ENCODE measurements at places on chromosomes 16 and 17. TPM values are rescaled to one million over a fixed set of nuclear protein-coding genes. Genes with fewer than 3 reads are reported as not detected.

Gene PCGF2
- 112 TPM for total RNA-seq

Gene CORO6
- total RNA-seq: not detected

- no peaks in the 10 kb centered on the region for H3K36me3 ChIP-seq
- H3K27me3 ChIP-seq: no peaks in the 10 kb centered on the region
- H3K4me1 ChIP-seq: peaks cover 25% of the 10 kb centered on the region
- DNase-seq: no peak
Measured at GRCh38 chr16:88770461-88771293, 14.3 kb downstream of the PIEZO1 start.

DNA sequence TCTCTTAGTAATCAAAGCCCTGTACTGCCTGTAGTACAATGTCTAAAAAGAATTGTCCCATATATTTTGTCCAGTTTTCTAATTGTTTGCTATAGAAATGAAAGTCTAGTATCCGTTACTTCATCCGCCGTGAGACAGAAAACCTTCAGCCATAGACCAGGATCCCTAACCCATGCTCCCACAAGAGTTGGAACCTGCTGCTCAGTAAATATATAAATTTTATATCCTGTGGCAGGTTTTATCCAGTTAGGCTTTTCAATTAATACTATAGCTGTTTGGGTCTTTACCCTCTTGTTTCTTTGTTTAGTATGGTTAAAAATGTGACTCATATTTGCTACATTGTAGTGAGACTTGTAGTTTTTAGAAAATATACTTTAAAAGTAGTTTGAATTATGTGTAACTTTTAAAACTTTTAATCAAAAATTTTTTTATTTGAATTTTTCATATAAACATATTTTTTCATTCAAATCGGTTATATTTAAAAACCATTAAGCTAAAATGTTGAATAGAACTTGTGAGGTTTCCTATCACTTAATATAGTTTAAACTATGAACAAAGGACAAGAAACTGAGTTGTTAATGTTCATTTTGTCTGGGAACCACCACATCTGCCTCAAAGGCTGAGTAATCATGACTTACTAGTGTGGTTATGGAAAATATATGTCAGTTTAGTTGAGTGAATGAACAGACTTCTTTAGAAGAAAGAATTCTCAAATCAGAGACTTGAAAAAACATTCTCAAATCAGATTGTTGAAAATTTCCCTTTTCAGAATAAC lies 54.8 kb downstream of the VMP1 start:
- H3K4me1 ChIP-seq: peaks cover 12% of the 10 kb centered on the region
- H3K27ac ChIP-seq: peak overlapping the region; percentile 91
- no peak for DNase-seq
- peaks cover 19% of the 10 kb centered on the region for H3K36me3 ChIP-seq
- H3K4me3 ChIP-seq: no peak overlapping the region

DNA sequence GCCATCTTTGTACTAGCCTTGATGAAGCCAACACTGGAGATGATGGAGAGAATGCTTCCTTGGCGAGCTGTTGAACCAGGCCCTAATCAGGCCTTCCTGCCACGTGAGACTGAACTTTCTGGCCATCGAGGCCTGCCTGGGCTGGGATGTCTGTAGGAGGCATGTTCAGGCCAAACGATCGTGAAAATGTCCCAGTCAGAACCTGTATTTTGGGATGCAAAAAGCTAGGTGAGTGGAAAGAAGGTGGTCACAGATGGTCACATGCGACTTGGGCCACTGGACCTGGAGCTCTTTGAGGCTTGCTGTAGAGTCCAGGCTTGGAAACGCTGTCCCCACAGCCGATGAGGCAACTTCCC lies 12.9 kb downstream of the KNOP1 start:
- peaks cover 34% of the 10 kb centered on the region for H3K36me3 ChIP-seq
- peak overlapping the region; percentile 28 for H3K27ac ChIP-seq
- no peaks in the 10 kb centered on the region for H3K27me3 ChIP-seq

- H3K27me3 ChIP-seq: peaks cover 3% of the 10 kb centered on the region
- peaks cover 19% of the 10 kb centered on the region for H3K4me1 ChIP-seq
- H3K27ac ChIP-seq: no peak overlapping the region
Measured at GRCh38 chr16:56265184-56265583, 73.9 kb downstream of the GNAO1 start.

- no peak overlapping the region for H3K27ac ChIP-seq
- no peaks in the 10 kb centered on the region for H3K36me3 ChIP-seq
- H3K27me3 ChIP-seq: peaks cover 81% of the 10 kb centered on the region
- peaks cover 2% of the 10 kb centered on the region for H3K4me1 ChIP-seq
- no peak for DNase-seq
Measured at GRCh38 chr16:23952128-23952970, 116.6 kb downstream of the PRKCB start.

Measured in progenitor cell of endocrine pancreas (in vitro differentiated cells).